NB4 (cell line): ENCODE measurements at places on chromosomes 5 and 9.

GRCh38 chr5:170115925-170116324 is 10.2 kb downstream of the FOXI1 start:
- DNase-seq = no peak

DNA sequence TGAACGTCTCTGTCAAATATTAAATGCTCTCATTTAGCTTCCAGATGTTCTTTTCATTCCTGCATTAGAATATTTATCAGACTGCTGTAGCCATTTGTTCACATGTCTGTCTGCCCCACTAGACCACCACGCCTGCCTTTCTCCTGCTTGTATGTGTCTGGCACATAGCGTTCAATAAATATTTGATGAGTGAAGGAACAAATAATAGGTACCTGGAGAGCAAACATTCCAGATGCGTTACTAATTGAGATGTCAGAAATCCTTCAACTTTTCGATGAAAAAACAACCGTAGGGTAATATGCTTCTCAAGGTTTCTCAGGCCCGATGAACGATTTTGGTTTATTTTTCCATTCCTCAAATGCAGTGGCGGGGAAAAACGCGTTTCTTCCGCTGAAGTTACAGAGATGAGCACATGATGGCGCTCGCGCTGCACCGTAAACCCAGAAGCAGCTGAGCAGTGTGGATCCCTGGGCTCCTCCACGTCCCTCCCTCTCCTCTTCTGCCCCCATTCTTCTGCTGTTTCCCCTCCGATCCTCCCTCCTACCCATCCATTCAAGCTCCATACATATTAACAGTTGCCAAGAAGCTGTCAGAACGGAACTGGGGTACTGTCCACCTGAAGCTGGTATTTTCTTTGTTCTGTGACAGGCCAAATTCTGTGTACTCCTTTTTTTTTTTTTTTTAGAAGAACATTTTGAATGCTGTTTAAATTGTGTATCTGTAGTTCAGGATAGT is 245.4 kb downstream of the MPDZ start:
- peak; percentile 77 for DNase-seq

DNA sequence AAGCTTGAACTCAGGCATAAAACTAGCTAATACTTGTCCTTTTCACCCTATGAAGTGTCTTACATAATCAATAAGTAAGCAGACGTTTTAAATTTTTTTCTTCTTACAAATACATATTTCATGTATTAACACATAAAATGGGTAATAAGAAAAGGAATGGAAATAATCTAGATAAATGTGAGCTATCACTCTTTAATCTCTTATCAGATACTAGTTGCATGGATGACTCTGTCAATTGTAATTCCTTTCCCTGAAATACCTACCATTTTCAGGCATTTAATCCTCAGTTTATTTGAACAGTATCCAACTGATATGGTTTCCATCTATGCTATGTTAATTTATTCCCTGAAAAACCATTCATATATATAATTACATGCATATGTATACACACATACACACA is 166.0 kb upstream of the RGS7BP start:
- no peak for DNase-seq

GRCh38 chr9:107492381-107492970 is 2.9 kb upstream of the KLF4 start:
- DNase-seq = no peak

DNA sequence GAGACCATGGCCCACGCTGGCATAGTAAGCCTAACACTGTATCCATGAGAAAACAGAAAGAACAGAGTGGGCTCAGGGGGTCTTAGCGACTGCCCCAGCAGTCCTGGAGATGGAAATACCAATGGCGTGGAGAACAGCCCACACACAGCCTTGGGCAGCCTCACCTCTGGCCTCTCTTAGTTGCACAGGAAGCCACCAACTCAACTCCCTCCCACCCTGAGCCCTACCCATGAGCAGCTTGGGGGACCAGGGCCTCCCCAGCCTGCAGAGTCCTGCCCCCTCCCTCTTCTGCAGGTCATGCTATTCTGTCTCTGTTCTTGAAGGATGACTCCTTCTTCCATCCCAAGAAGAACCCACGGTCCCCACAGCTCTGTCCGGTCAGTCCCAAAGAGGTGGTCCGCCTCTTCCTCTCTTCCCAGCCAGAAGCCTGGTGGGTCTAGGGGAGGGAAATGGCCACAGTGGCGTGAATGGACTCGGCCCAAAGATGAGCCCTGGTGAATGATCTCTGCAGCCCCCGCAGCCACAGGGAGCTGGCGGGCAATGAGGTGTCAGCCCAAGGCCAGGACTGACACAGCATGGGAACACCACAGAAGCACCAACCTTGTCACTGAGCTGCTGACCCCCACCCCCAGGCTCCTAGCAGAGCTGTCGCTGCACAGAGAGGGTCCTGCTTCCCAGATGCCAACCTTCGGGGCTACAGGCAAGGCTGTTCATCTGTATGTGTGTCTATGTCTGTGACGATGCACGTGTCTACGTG is 131.2 kb downstream of the ROR2 start:
- DNase-seq = peak; percentile 69

- peak; percentile 89 for DNase-seq
These were observed 813 bp downstream of the HNRNPK start for GRCh38 chr9:83978992-83979811.

GRCh38 chr5:100188778-100189177 is 346.4 kb upstream of the FAM174A start:
- DNase-seq = no peak

DNA sequence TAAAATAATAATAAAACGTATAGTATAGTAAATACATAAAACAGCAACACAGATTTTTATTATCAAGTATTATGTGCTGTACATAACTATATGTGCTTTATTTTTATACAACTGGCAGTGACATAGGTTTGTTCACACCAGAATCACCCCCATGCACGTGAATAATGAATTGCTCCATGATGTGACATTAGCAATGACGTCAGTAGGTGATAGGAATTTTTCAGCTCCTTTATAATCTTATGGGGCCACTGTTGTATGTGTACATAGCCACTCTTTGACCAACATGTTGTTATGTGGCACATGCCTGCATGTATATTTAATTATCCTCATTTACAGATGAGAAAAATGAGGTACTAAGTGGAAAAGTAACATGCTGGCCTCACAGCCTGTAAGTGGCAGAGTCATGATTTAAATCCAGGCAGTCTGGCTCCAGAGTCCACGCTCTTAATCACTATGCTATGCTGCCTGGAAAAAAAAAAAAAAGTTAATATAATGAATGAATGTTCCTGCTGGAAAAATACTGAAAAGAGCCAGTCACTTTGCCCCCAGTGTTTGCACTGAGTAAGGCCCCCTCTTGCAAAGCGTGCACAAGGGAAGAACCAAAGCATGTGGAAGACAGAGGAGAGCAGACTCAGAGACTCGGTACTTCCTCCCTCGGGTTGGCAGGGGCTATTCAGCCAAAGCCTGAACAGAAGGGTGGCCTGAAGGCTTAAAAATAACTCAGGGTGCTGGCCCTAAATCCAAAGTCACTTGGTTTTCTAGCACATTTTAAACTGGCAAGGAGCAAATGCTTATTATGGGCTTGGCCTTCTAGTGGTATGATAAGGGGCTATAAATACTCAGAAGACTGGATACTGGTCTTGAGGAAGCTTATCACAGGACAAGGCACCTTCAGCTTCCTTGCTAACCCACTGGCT is 206.8 kb downstream of the GLIS3 start:
- no peak for DNase-seq

DNA sequence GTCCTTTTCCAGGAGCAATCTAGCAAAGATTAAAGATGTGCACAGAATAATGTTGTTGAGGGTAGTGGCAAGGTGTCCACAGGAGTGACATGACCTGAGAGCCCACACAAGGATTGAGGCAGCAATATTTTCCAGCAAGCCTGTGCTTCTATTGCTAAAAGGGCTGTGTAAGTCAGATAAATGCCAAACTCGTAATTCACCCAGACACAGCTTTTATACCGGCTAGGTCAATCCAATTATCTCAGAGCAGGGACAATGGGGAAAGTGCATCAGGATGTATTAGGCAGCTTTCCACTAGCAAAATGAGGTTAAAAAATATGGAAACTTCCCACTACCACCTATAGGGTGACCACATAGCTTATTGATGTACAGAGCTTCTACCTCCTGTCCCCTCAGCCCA is 34.8 kb upstream of the RAB3C start:
- DNase-seq = no peak

DNA sequence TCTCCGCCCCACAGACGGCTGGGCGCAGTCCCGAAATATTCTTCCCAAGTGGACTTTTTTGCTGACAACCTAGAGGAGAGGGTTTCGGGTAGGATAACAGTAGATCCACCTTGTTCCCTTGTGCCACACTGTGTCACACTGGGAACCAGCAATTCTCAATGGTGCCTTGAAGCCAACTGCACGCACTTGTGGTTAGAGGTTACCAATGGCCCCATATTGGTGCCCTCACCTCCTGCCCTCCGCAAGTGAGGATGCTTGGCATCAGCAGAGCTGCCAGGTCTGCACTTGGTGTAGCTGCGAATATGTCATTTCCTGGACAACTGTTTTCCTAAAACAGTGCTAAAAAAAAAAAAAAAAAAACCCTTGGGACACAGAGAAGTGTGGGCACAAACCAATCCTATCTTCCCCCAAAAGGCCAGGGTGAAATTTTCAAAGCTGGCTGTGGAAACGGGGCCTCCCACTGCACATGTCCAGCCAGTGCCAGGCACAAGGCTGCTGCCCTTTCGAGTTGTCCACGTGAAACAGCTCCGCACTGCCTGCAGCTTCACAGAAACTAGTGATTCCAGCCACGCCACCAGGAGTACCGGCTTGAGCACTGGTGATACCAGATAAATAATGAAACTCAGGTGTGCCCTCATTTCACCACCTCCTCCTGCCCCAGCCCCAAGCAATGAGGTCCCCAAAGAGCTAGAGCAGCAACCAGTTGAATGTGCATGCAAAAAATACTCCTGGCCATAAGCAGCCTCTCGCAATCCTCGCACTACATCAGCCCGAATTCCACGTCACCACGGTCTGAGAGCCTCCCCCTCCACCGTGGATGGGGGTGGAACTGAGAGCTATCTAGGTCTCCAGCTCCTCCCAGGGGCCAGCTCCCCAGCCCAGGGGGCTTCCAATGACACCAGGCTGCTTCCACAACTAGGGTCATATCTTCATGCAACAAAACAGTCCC is 51.2 kb downstream of the USP20 start:
- DNase-seq = peak; percentile 83

DNA sequence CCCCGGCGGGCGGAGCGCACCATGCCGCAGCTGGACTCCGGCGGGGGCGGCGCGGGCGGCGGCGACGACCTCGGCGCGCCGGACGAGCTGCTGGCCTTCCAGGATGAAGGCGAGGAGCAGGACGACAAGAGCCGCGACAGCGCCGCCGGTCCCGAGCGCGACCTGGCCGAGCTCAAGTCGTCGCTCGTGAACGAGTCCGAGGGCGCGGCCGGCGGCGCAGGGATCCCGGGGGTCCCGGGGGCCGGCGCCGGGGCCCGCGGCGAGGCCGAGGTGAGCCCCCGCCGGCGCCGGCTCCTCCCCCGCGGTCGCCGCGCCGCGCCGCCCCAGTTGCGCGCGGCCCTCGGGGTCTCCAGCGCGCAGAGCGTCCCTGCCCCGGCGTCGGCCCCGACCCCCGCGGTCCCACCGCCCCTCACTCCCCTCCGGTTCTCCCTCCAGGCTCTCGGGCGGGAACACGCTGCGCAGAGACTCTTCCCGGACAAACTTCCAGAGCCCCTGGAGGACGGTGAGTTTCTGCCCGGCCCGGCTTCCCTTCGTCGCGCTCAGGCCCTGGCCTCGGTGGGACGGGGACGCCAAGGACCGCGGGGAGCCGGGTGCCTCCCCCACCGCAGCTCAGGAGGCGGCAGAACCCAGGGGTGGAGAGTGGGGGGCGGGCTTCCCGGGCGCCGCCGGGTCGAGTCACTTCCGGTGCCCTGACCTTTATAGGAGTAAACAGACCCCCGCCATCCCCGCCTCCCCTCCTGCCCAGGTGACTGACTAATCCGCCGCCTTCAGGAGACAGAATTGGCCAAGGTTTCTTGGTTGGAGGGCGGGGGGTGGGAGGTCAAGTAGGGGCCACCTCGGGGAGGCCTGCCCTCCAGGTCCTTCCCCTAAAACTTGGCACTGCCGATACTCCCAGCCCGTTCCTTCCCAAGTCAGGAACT is 665 bp downstream of the TCF7 start:
- DNase-seq = peak; percentile 34

DNA sequence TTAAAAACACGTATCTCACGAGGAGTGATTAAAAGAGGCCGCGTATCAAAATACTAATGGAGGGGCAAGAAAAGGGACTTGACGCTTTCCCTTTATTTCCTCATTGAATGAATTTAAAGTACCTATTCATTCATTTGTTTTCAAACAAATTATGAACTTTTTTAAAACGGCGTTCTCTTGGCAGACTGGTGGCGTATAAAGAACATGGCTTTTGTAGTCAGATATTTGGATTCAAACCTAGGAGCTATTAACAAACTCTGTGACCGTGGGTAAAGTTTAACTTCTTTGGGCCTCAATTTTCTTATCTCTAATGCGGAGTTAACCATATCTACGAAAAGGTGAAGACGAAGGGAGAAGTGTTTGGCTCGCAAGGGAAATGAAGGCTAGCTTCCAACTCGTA is 876 bp downstream of the CAAP1 start:
- DNase-seq = no peak

DNA sequence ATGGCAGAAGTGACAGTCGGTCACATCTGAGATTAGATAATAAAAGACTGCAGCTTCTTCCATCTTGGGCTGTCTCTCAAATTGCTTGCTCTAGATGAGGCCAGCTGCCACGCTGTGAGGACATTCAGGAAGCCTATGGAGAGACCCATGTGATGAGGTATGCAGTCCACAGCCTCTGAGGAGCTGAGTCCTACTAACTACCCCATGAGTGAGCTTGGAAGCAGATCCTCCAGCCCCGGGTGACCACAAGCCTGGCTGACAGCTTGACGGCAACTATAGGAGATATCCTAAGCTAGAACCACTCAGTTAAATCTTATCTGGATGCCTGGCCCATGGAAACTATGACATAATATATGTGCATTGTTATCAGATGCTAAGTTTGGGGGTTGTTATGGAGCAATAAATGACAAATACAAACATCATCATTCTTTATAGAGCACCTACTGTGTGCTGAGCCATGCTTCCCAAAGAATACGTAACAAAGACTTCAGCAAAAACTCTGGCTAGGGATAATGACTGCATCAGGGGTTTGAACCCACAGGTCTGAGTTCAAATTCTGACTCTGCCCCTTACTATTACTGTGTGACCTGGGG is 26.7 kb downstream of the KCNV2 start:
- no peak for DNase-seq

- DNase-seq = peak; percentile 44
These were observed 67.0 kb downstream of the FRMD3 start for GRCh38 chr9:83471241-83471640.

DNA sequence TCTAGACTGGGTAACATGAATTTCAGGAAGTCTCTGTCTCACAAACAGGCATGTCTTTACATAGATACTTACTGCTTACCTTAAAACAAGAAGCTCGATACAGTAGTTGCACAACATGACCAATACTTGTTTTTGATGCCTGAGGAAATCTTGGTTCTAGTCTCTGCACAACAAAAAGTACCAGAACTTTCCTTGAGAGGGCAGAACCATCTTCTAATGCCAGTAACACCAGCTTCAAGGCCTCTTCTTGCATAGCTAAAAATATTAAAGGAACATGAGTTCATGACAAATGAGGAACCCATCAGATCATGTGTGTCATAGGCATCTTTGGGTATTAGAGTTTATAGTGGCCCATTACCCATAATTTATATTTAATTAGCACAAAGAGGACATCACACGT is 22.0 kb downstream of the RC3H2 start:
- DNase-seq = no peak
